H54 (cell line): ENCODE measurements at places on chromosomes 5 and 9.

- DNase-seq, result no peak
These were observed 22.2 kb upstream of the GLDC start for GRCh38 chr9:6667633-6668280.

DNA sequence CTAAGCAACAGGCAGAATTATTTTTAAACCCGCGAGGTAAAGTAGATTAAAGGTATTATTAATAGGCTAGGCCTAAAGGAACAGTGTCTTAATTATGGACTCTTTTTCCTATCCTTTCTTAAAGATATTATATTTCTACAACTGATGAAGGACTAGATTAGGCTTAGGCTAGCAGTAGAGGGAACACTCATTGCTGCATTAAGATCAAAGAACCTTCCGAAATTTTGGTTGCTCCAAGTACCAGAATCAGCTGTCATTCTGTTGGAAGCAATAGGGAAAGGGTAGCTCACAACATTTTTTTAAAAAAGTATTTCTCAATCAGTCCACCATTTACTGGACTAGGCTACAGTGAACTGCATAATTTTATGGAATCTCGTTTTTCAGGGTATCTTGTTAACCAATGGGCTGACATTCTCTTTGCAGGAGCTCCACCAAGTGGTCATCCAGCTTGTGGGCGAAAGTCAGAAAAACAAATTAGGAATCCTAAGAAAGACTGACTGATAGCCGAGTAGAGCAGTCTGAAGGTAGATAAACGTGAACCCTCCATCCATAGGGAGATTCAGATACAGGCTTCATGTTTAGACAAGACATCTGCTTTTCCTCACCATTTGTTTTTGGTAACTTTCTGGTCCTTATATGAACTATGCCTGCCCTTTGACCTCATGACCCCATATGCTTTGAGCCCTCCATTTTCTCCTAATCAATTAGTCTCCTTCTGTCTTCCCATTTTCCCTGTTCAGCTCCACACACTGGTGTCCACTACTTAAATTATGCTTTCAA, 103.6 kb upstream of the CHD1 start:
- DNase-seq, result peak; percentile 15

GRCh38 chr9:134549336-134549735, 92.3 kb upstream of the COL5A1 start:
- DNase-seq, result no peak

DNA sequence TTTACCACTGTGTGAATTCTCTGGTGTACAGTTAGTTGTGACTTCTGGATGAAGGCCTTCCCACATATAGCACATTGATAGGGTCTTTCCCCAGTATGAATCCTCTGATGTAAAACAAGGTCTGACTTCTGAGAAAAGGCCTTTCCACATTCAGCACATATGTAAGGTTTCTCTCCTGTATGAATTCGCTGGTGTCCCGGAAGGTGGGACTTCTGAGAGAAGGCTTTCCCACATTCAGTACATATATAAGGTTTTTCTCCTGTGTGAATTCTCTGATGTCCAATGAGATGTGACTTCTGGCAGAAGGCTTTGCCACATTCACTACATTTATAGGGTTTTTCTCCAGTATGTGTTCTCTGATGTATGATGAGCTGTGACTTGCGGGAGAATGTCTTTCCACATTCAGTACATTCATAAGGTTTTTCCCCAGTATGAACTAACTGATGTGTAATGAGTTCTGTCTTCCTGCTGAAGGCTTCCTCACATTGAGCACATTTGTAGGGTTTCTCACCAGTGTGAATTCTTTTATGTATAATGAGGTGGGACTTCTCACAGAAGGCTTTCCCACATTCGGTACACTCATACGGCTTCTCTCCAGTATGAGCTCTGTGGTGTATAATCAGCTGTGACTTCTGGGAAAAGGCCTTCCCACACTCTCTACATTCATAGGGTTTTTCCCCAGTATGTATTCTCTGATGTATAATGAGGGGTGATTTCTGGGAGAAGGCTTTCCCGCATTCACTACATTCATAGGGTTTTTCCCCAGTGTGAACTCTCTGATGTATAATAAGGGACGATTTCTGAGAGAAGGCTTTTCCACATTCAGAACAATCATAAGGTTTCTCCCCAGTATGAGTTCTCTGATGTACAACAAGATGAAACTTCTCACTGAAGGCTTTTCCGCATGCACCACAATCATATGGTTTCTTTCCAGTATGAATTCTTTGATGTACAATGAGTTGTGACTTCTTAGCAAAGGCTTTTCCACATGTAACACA, 9.1 kb downstream of the ZNF300 start:
- no peak for DNase-seq

DNA sequence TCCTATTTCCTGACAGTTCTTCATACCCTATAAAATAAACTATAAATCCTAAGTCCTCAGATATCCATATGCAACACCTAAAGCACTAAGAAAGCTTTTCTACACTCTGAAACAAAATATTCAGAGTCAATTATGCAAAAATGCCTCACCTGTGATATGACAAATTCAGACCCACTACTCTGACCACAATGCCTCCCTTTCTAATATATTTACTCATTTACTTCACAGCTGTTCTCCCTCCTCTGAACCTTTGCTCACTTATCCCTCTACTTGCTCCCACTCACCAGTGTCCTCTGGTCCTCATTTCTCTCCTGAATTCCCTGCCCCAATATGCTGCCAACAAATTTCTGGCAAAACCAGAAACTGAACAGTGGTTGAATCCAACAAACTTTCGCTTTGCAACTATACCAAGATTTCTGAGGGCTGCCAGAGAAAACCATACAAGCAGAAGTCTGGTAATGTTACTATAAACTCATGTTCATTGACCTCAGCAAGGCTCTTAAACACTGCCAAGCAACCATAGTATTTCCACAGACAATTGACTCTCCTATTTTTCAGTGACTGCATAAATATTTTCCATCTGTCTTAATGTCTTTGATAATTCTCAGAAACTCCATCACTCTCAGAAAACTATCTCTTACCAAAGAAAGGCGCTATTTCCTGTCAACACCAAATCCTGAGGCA, 7.1 kb downstream of the CCNH start:
- no peak for DNase-seq

DNA sequence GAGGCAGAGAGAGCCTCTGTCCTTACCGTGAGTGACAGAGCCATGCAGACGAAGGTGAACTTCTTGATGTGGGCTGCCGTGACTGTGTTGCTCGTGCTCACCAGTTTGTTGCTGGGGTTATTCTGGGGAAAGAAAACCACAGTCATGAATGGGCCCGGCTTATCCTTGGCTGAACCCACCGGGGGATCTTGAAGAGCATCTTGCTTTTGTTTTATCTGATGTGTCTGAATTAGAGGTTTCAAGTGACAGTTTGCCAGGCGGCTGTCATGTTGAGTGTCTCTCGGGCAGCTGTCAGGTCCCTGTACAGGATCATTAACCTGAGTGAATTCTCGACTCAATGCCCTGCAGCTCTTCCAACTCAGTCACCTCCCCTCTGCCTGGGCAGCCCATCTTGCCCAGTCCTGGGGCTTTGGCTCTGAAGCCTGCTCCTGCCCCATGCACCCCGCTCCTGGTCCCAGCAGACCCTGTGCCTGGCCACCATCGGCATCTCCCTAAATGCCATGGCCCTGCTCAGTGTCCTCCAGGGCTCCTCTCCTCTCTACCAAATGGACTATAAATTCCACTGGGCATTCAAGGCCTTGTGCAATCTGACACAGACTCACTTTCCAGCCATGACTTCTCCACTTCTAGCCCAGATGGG, 77.4 kb downstream of the OTULIN start:
- DNase-seq, result no peak

DNA sequence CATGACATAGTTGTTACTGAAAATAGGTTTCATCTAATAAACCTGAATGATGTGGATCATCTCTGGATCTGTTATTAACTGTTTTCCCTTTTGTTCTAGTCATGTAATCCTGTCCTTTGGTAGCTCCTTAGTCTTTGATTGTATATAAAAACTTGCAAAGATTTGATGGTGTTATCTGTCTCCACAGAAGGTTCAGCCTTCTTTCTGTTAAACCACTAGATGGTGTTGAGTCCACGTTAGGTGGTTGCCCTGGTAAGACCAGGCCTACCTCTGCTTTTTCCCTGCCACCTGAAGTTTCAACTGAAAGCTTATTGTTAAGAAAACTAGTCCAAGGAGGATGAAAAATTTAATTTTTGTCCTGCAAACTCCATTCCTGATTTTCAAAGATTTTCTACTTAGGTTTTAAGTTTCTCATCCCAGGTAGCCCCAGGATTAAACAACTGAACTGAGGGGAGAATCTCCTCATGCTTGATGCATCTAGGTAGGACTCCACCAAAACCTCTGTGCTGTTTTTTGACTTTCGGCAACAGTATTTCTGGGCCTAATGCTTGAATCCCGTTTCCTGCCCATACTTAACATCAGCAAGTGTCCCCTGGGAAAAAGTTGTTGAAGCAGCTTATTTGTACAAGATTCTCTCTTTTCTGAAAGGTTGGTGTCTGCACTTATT, 68.5 kb downstream of the RICTOR start:
- no peak for DNase-seq

GRCh38 chr9:82012276-82012675, 23.7 kb downstream of the SPATA31D1 start:
- no peak for DNase-seq

GRCh38 chr5:10513501-10514442, 50.1 kb upstream of the ANKRD33B start:
- DNase-seq, result peak; percentile 76

DNA sequence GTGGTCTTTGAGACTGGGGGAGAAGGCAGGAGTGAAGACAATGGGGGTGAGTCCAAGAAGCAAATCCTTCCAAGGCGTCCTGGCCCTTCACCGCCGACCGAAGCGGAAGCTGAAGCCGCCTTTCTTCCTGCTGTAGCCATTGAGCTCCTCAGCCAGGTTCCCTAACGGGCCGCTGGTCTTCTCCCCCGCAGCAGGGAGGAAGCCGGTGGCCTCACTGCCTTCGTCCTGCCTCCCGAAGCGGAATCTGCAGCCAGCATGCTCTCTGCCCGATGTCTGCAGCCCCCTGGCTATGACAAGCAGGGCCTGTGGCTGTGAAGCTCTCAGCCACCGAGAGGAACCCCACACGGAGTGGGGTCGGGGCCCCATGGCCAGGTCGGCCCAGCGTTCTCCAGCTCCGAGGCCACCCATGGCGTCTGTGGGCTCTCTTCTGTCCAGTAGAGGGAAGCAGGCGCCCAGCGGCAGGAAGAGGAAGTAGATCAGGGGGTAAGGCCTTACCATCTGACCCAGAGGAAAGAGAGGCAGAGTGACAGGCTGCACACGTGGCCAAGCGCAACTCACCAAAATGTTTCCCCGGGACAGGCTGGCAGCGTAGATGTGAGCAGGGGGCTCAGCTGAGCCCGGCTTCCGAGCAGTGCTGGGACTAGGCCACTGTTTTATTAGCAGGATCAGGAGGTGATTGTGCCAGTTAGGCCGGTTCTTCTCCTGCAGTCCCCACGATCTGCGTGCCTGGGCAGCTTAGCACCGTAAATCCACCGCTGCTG, 3.1 kb downstream of the QRFP start:
- no peak for DNase-seq

GRCh38 chr9:90521811-90522570, 120.6 kb downstream of the DIRAS2 start:
- DNase-seq, result no peak

DNA sequence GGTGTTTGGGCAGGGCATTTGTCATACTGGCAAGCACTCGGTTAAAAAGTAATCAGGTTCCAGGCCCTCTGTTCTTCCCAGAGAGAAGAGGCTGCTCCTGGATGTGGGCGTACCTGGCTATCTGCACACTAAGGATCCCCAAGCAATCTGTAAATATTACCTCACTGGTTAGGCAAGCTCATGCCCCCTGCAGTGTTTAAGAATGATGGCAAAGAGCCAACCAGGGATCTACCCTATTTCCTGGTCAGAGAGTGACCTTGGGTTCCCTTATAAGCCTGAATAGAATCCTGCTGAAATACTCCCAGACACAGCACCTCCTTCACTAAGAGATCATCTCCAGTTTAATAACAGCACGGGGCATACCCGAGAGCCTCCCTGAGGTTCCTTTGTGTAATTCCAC, 181.2 kb downstream of the PIK3R1 start:
- no peak for DNase-seq

DNA sequence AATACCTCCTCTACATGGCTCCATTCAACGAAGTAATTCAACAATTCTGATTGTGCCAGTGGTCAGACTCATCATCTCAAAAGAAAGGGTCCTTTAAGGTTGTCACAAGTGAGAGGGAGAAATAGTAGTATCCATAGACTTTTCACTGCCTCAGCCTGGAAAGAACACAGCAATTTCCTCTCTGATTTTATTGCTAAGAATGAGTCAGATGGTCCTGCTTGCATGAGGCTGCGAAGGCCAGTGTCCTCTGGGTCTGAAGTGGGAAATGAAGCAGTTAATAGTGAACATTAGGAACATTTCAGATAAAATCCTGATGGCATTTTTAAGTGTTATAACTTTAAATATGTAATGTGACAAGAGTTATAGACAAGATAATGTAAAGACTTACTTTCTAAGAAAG, 979.0 kb downstream of the EFNA5 start:
- no peak for DNase-seq

DNA sequence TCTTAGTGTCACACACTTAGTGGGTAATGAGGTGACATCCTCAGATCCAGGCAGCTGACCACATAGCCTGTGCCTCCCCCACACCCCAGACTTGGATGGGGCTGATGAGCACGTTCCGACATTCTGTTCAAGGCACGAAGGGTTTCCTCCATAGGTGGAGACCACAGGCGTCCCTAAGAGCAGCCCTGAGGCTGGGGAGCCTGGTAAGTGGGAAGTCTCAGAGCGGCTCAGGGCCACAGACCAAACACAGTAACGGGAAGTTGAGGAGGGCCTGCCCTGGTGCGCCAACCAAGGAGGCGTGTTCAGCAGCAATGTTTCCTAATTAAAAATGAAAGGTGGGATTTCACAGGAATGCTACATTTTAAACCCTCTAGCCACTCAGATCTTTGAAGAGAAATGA, 102.3 kb upstream of the PHYKPL start:
- DNase-seq, result no peak

DNA sequence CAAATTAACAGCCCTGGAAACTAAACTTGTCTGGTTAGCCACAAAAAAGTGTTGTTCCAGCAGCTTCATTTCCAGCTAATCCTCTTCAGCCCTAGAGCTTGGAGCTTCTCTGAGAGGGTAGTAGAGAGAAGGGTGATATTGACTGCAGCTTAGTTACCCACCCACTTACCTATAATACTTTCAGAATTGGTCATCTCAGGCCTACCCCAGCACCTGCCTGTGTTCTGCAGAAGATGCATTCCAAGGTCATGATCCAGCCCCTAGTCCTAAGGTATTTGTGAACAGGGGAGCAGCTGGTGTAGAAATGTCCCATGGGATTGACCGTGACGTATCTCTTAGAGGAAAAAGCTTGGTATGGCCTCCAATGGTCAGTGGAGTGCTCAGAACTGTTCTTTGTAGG, 289.0 kb downstream of the NR3C1 start:
- no peak for DNase-seq

- DNase-seq, result no peak
These were observed 83.7 kb upstream of the SLIT3 start for GRCh38 chr5:169384661-169385060.

GRCh38 chr9:109817146-109817845, 37.3 kb downstream of the PALM2AKAP2 start:
- peak; percentile 61 for DNase-seq

GRCh38 chr5:97250113-97250512, 67.1 kb upstream of the RIOK2 start:
- DNase-seq, result no peak
